ENCODE measurements at places on chromosomes 5 and 9. TPM values are rescaled to one million over a fixed set of nuclear protein-coding genes. Genes with fewer than 3 reads are reported as not detected.

Gene CLINT1
- total RNA-seq: 77.5 TPM

Gene NUTM2G
- total RNA-seq: not detected

Gene MVB12B
- 19.5 TPM for total RNA-seq

Gene DRD1
- not detected for total RNA-seq

Gene PCDHGB5
- total RNA-seq: 1.6 TPM

Gene GCNT1
- total RNA-seq: 10.1 TPM

Gene OGN
- total RNA-seq: not detected

Gene SOWAHA
- total RNA-seq: 0.08 TPM
